Tibial nerve (tissue), 4 donors: ENCODE measurements at places on chromosomes 2 and 18. TPM values are rescaled to one million over a fixed set of nuclear protein-coding genes. Genes with fewer than 3 reads are reported as not detected.

DNA sequence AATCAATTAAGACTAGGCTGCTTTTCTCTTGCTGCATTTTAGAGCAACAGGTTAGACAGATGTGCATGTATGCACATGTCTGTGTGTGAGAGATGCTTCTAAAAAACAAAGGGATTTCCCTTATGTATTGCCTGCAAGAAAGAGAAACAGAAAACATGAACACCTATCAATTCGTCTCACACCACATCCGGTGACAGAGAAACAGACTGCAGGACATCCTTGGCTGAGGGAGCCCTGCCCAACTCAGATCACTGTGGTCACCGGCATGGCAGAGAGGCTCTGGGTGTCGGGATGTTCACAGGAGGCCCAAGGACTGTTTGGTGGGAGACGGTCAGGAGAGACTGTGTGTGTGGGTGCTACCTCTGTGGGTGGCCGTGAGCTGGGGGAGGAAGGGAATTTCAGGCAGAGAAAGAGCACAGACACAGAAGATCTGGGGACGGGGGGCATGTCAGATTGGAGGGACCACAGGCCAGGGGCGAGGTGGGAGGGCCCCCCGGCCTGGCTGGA is 24.9 kb downstream of the FHL2 start:
- no peaks in the 10 kb centered on the region for H3K27me3 ChIP-seq
- H3K36me3 ChIP-seq, result no peaks in the 10 kb centered on the region
- H3K27ac ChIP-seq, result peak overlapping the region; percentile 86
- H3K4me3 ChIP-seq, result no peak overlapping the region

GRCh38 chr2:16154501-16155280 is 214.3 kb downstream of the MYCN start:
- no peak for DNase-seq
- H3K27me3 ChIP-seq, result no peaks in the 10 kb centered on the region
- H3K27ac ChIP-seq, result no peak overlapping the region
- no peaks in the 10 kb centered on the region for H3K36me3 ChIP-seq

DNA sequence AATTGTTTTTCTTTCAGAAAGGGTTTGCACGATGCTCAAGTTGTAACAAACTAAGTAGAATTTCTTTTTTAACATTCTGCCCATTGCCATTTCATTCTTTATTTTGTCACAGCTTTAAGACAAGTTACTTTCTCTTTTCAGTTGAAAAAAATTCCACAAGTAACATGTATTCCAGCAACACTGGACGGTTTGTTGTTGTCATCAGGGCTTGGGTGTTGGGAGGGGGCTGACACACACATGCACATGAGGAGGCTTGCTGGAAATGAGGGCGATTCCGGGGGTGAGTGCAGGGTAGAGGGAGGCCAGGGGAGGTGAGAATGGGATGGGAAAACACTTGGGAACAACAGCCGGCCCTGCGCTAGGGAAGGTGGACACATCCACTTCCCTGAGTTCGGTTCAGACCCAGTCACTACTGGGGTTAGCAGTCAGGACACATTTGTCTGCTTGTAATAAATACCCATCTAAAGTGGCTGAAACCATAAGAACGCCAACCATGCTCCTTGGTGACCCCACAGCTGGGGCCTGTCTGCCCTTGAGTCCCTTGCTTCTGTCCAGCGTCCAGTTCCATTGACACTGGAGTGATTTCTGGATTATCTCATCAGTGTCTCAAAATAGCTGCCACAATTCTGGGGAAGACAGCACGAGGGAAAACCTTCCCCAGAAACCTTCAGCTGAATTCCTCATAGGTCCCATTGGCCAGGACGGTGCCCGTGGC is 141.8 kb upstream of the BCL2L11 start:
- H3K36me3 ChIP-seq, result no peaks in the 10 kb centered on the region
- no peak overlapping the region for H3K27ac ChIP-seq
- H3K4me3 ChIP-seq, result no peak overlapping the region
- no peak for DNase-seq
- no peaks in the 10 kb centered on the region for H3K27me3 ChIP-seq
- no peaks in the 10 kb centered on the region for H3K4me1 ChIP-seq

The TRABD2A gene
- total RNA-seq, result 1.7 TPM

GRCh38 chr2:54999182-54999581 is 51.1 kb downstream of the RTN4 start:
- no peak overlapping the region for H3K4me3 ChIP-seq
- H3K4me1 ChIP-seq, result peaks cover 3% of the 10 kb centered on the region
- H3K36me3 ChIP-seq, result no peaks in the 10 kb centered on the region
- no peaks in the 10 kb centered on the region for H3K27me3 ChIP-seq

DNA sequence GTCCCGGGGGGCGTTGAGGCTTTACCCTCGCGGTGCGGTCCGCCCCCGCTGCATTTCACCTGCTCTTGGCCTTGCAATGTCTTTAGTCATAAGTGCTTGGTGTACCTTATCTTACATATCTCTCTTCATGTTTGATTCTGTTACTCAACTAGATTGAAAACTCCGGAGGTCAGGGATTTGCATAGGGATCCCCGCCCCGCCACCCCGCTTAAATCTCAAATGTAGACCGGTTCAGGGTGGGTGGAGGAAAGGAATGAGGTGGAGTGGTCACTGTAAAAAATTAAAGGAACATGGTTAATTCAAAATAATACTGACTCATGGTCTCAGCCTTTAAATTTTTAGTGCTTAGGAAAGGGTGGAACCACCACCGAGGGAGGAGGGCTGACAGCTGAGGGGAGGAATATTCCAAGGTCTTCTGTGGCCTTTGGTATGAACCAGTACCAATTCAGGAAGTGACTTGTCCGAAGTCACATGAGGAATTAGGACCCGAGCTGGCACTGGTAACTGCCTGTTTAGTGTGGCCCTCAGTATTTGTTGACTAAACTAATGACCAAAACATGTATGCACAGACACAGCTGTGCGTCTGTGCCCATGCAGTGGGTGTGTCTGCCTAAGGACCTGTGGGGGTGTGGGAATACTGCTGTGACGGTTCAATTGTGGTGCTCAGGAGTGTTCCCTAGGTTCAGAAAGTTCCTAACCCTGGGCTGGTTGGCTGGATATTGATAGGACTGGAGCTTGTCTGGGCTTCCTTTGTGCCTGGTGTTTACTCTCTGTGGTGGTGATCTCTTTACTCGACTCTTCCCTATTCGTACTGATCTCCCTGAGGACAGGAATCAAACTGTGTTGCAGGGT is 1.0 kb downstream of the PLEKHB2 start:
- peak overlapping the region; percentile 76 for H3K4me3 ChIP-seq
- DNase-seq, result peak; percentile 41
- no peaks in the 10 kb centered on the region for H3K36me3 ChIP-seq
- peak overlapping the region; percentile 92 for H3K27ac ChIP-seq
- peaks cover 13% of the 10 kb centered on the region for H3K4me1 ChIP-seq

GRCh38 chr2:127100251-127101047 is 6.5 kb downstream of the BIN1 start:
- no peak overlapping the region for H3K4me3 ChIP-seq
- no peaks in the 10 kb centered on the region for H3K36me3 ChIP-seq
- H3K27me3 ChIP-seq, result no peaks in the 10 kb centered on the region
- DNase-seq, result no peak

DNA sequence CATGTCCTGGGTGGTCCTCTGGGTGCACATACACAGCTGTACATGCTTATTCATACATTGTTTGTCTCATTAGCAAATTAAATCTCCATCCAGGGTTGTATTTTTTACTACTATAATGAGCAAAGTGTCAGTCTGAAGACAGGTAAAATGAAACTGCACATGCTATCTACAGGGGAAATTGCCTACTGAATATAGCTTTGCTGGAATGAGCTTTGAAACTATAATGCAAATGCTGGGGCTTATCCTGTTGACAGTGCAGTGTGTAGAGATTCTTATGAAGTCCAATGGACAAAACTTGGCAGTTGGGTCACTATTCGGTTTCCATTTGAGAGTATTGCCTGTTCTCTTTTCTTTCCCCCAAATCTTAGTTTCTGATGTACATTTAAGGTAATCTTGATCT is 292.8 kb upstream of the LRP1B start:
- no peak overlapping the region for H3K27ac ChIP-seq
- H3K27me3 ChIP-seq, result no peaks in the 10 kb centered on the region
- H3K4me1 ChIP-seq, result no peaks in the 10 kb centered on the region
- H3K4me3 ChIP-seq, result no peak overlapping the region

DNA sequence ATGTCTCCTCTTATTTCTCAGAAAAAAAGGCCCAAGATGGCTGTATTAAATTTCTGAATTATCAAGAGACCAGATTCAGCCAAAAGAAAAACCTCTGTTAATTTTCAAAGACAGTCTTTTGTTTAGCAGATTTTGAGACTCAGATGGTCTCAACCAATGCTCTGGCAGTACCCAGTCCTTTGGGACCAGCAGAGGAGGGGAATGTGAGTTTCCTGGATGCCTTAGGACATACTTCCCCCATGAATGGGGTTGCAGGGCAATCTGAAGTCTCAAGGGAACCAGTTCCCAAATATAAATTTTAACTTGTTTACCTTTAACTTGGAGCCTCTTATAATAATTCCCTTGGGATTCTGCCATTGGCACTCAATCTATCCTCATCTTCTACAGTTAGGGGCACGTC is 107.8 kb upstream of the ZNF521 start:
- no peaks in the 10 kb centered on the region for H3K27me3 ChIP-seq
- no peak overlapping the region for H3K27ac ChIP-seq
- H3K4me3 ChIP-seq, result no peak overlapping the region
- no peak for DNase-seq

GRCh38 chr2:224611938-224612337 is 26.8 kb upstream of the CUL3 start:
- H3K27ac ChIP-seq, result no peak overlapping the region
- H3K27me3 ChIP-seq, result no peaks in the 10 kb centered on the region
- H3K36me3 ChIP-seq, result no peaks in the 10 kb centered on the region
- no peaks in the 10 kb centered on the region for H3K4me1 ChIP-seq
- no peak overlapping the region for H3K4me3 ChIP-seq

DNA sequence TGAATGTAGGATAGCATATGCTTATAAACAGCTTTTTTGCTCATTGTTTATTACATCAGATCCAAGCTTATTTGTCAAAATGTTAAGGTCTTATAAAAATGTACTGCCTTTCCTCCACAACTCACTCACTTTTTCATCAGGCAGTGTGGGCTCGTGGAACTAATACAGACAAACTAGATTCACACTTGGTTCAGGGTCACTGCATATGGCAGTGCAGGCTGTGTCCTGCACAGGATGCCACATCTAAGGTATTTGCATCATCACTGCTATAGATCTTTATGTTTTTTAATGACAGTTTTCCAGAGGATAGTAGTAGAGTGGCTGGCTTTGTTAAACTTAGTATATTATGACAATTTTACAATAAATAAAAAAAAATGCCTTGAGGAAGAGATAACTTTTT is 381.0 kb downstream of the CLIP4 start:
- H3K4me3 ChIP-seq, result no peak overlapping the region
- H3K36me3 ChIP-seq, result no peaks in the 10 kb centered on the region
- no peaks in the 10 kb centered on the region for H3K27me3 ChIP-seq
- DNase-seq, result no peak

- no peaks in the 10 kb centered on the region for H3K27me3 ChIP-seq
- H3K4me3 ChIP-seq, result no peak overlapping the region
- H3K36me3 ChIP-seq, result no peaks in the 10 kb centered on the region
- no peaks in the 10 kb centered on the region for H3K4me1 ChIP-seq
- no peak for DNase-seq
- no peak overlapping the region for H3K27ac ChIP-seq
Observed at GRCh38 chr2:195151711-195152110, 505.3 kb upstream of the SLC39A10 start.

- no peak for DNase-seq
- no peaks in the 10 kb centered on the region for H3K36me3 ChIP-seq
- no peaks in the 10 kb centered on the region for H3K27me3 ChIP-seq
- no peak overlapping the region for H3K4me3 ChIP-seq
Observed at GRCh38 chr2:60336442-60337141, 216.9 kb downstream of the BCL11A start.

The ALPG gene
- total RNA-seq, result not detected

DNA sequence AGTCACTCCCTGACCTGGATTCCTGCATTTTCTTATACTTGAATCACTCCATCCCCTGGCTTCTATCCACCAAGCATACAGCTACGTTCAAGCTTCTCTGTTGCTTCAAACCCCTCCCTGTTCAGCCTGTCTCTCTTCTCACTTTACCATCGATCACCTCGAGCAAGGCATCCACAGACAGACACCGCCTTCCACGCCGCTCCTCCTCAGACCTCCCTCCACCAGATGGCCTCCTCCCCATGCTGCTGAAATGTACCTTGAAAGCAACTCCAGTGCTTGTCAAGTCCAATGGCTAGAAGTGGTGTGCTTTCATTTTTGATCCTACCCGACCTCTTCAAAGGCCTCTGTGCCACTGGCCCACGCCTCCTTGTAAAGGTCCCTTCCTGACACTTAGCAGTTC is 131.3 kb upstream of the ACAA2 start:
- H3K4me1 ChIP-seq, result no peaks in the 10 kb centered on the region
- no peak overlapping the region for H3K27ac ChIP-seq
- H3K27me3 ChIP-seq, result no peaks in the 10 kb centered on the region

The SERPINB13 gene
- total RNA-seq, result not detected

The OR6B3 gene
- total RNA-seq, result 0.98 TPM

DNA sequence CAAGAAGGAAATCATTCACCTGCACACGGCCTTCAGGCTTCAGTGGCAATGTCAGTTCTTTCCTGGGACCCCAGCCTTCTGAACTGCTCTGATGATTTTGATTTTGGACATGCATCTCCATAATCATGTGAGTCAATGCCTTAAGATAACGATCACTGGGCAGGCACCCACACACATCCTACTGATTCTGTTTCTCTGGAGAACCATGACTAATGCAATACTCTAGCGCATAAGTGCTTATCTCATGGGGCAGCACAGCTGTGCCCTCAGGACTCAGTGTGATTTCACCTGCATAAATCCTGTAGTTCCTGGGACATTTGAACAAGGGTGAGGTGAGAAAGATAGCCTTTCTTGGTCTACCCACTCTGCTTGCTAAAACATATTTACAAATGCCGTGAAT is 144.6 kb downstream of the AKAIN1 start:
- no peaks in the 10 kb centered on the region for H3K4me1 ChIP-seq
- H3K36me3 ChIP-seq, result no peaks in the 10 kb centered on the region
- H3K4me3 ChIP-seq, result no peak overlapping the region
- no peak for DNase-seq
- H3K27ac ChIP-seq, result no peak overlapping the region

- H3K4me3 ChIP-seq, result no peak overlapping the region
- no peak overlapping the region for H3K27ac ChIP-seq
- H3K36me3 ChIP-seq, result no peaks in the 10 kb centered on the region
Observed at GRCh38 chr2:15159751-15160177, 401.4 kb downstream of the NBAS start.

The VWA3B gene
- 2.5 TPM for total RNA-seq

The SGPP2 gene
- not detected for total RNA-seq
